ENCODE measurements at places on chromosomes 3 and 15. TPM values are rescaled to one million over a fixed set of nuclear protein-coding genes. Genes with fewer than 3 reads are reported as not detected.
A peak's percentile ranks its signal among the peaks of the same experiment; 100 is the strongest.

DNA sequence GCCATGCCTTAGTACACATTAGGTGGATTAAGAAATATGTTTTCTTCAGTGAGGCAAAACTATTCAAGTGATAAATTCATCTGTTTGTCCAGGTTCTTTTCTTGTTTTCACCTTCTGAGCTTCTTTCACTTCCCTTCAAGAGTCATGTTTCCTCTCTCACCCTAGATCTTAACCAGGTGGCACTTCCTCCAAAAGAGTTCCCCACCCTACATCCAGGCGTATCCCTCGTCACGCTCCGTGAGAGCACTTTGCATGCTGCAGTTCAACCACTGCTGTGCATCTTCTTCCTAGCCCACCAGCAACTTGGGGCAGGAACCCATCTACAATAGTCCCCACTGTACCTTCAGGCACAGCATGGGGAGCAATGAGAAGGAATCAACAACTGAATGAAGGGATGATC, 28.9 kb downstream of the OSBPL10 start:
- H3K27me3 ChIP-seq: no peaks in the 10 kb centered on the region
- no peaks in the 10 kb centered on the region for H3K36me3 ChIP-seq
- H3K27ac ChIP-seq: no peak overlapping the region
- H3K4me3 ChIP-seq: no peak overlapping the region
- DNase-seq: no peak

- no peaks in the 10 kb centered on the region for H3K27me3 ChIP-seq
- H3K36me3 ChIP-seq: no peaks in the 10 kb centered on the region
- H3K27ac ChIP-seq: no peak overlapping the region
- no peak overlapping the region for H3K4me3 ChIP-seq
- DNase-seq: no peak
Measured at GRCh38 chr3:171883893-171884279, 40.7 kb downstream of the TMEM212 start.

- H3K36me3 ChIP-seq: no peaks in the 10 kb centered on the region
- H3K27ac ChIP-seq: peak overlapping the region; percentile 51
- no peak for DNase-seq
- no peak overlapping the region for H3K4me3 ChIP-seq
- peaks cover 14% of the 10 kb centered on the region for H3K4me1 ChIP-seq
Measured at GRCh38 chr15:91926908-91927270, 73.4 kb downstream of the SLCO3A1 start.

DNA sequence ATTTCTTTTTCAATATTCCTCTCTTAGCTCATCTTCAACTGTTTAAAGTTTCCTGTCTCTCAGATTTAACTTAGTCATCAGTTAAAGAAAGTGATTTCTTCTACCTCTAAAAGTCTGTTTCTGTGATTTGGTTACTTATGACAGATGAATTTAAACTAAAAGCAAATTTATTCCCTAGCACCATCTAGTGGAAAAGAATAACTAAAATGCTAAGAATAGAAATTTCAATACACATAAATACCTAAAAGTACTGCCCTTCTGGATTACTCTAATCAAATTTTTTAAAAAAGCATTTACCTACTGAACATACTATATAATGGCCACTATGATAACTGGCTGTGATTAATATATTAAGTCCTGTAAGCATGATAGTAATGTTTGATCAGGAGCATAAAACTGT, 14.0 kb upstream of the ZCWPW2 start:
- DNase-seq: no peak
- H3K4me3 ChIP-seq: no peak overlapping the region
- no peak overlapping the region for H3K27ac ChIP-seq
- no peaks in the 10 kb centered on the region for H3K27me3 ChIP-seq

DNA sequence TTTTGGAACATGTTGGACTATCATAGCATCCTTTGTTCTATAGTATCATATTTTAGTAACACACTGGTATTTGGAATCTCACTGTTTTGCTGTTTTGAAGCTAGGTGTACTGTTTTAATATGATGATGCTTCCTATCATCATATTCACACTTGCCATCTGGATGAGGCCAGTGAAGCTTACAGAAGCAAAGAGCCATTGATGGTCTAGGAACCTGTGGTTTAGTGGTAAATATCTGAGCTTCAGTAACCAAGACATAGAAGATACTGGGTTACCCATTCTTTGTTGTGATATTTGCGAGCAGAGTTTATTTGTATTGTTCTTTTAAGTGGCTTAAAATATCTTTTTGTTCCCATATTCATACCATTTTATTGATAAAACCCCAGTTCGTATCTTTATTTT, 304.1 kb downstream of the SATB1 start:
- H3K27ac ChIP-seq: no peak overlapping the region
- no peak for DNase-seq
- H3K27me3 ChIP-seq: no peaks in the 10 kb centered on the region
- H3K36me3 ChIP-seq: no peaks in the 10 kb centered on the region

DNA sequence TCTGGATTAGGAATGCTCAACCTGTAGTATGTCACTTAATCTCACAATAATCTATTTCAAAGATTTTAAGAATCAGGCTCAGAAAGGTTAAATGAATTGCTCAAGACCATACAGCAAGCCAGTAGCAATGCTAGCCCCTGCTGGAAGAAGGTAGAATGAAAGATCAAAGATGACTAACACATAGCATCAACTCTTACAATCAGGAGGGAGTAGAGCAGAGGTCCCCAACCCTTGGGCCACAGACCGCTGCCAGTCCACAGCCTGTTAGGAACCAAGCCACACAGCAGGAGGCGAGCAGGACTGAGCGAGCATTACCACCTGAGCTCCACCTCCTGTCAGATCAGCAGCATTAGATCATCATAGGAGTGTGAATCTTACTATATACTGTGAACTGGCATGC, 15.5 kb upstream of the GATM start:
- no peak for DNase-seq
- no peak overlapping the region for H3K27ac ChIP-seq
- no peaks in the 10 kb centered on the region for H3K36me3 ChIP-seq
- H3K27me3 ChIP-seq: no peaks in the 10 kb centered on the region
- no peaks in the 10 kb centered on the region for H3K4me1 ChIP-seq

- DNase-seq: no peak
- peaks cover 53% of the 10 kb centered on the region for H3K4me1 ChIP-seq
- H3K27ac ChIP-seq: peak overlapping the region; percentile 74
- H3K36me3 ChIP-seq: no peaks in the 10 kb centered on the region
- no peaks in the 10 kb centered on the region for H3K27me3 ChIP-seq
Measured at GRCh38 chr15:84914909-84915605, 30.6 kb downstream of the SLC28A1 start.

DNA sequence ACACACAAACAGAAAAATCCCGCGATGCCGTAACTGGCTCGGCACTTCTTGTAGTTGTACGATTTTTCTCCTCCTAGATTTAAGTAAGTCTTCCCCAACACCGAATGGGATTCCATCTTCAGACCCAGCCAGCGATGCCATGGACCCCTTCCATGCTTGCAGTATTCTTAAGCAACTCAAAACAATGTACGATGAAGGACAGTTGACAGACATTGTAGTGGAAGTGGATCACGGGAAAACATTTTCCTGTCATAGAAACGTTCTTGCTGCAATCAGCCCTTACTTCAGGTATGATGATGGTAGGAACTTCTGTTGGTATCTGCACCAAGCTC, 763 bp downstream of the KBTBD8 start:
- peaks cover 4% of the 10 kb centered on the region for H3K36me3 ChIP-seq
- no peaks in the 10 kb centered on the region for H3K27me3 ChIP-seq
- H3K4me3 ChIP-seq: peak overlapping the region; percentile 82
- peaks cover 4% of the 10 kb centered on the region for H3K4me1 ChIP-seq

DNA sequence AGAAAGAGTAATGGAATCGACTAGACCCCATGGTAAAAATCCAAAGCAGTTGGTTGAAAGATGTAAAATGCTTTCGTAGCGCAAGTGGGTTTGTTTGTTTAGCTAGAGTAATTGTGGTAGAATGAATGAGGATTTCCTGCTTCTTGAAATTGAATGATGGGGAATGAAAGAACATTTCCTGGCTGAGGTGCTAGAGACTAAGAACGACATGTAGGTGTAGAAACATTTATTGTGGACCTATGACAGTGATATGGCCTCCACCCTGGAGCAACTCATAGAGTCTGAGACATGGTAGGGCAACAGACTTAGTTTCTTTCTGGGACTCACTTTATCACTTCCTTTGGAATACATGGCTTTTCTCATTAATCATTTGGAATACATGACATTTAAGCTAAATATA, 467.6 kb upstream of the CFAP20DC start:
- H3K27me3 ChIP-seq: no peaks in the 10 kb centered on the region
- no peak overlapping the region for H3K4me3 ChIP-seq
- no peak overlapping the region for H3K27ac ChIP-seq
- H3K4me1 ChIP-seq: no peaks in the 10 kb centered on the region

GRCh38 chr15:62515696-62516395, 350.8 kb upstream of the C2CD4B start:
- no peaks in the 10 kb centered on the region for H3K4me1 ChIP-seq
- no peaks in the 10 kb centered on the region for H3K36me3 ChIP-seq
- peaks cover 4% of the 10 kb centered on the region for H3K27me3 ChIP-seq
- no peak for DNase-seq
- no peak overlapping the region for H3K4me3 ChIP-seq

- H3K36me3 ChIP-seq: no peaks in the 10 kb centered on the region
- no peaks in the 10 kb centered on the region for H3K4me1 ChIP-seq
- no peak for DNase-seq
- no peaks in the 10 kb centered on the region for H3K27me3 ChIP-seq
- H3K4me3 ChIP-seq: no peak overlapping the region
Measured at GRCh38 chr15:50186752-50187151, 4.8 kb downstream of the SLC27A2 start.

- H3K36me3 ChIP-seq: no peaks in the 10 kb centered on the region
- DNase-seq: no peak
- H3K4me1 ChIP-seq: no peaks in the 10 kb centered on the region
- H3K27me3 ChIP-seq: no peaks in the 10 kb centered on the region
Measured at GRCh38 chr3:182455011-182455410, 338.3 kb upstream of the ATP11B start.

DNA sequence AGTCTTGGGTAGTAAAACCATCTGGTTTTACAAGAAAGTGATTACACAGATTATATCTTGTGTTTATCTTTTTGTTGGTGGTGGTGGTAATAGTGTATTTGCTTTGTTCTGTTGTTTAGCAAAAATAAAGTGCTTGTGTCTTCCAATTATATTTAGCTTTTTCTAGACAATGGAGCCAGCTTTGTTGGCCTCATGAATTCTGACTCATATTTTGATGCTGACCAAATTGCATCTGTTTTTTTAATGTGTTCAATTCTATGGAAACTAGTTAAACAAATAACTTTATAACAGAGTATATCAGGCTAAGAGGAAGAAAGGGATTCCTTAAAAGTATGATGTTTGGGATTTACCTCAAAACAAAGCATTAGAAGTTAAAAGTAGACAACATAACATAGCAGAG, 69.3 kb upstream of the BFSP2 start:
- H3K27me3 ChIP-seq: no peaks in the 10 kb centered on the region
- H3K36me3 ChIP-seq: no peaks in the 10 kb centered on the region

DNA sequence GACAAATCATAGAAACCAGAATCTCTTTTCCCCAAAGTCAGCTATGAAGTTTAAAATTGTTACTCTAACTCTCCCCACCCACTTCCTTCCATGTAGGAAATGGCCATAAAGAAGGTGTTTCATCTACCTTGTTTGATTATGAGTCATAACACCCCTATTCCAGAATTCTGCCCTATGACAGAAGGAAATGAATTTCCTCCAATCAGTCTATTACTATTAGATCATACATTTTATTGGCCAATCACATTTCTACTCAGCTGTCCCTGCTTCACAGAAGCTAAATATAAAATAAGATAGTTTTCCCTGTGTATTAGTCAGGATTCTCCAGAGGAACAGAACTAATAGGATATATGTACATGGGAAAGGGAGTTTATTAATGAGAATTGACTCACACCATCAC, 102.1 kb downstream of the TGFBR2 start:
- H3K4me3 ChIP-seq: no peak overlapping the region
- no peaks in the 10 kb centered on the region for H3K36me3 ChIP-seq
- H3K27ac ChIP-seq: peak overlapping the region; percentile 3
- no peaks in the 10 kb centered on the region for H3K4me1 ChIP-seq
- DNase-seq: no peak
- H3K27me3 ChIP-seq: no peaks in the 10 kb centered on the region

GRCh38 chr3:172087198-172087597, 47.8 kb downstream of the FNDC3B start:
- no peaks in the 10 kb centered on the region for H3K36me3 ChIP-seq
- H3K27ac ChIP-seq: no peak overlapping the region
- no peaks in the 10 kb centered on the region for H3K27me3 ChIP-seq
- H3K4me3 ChIP-seq: no peak overlapping the region
- peaks cover 9% of the 10 kb centered on the region for H3K4me1 ChIP-seq

GRCh38 chr3:143786219-143787191, 61.8 kb downstream of the SLC9A9 start:
- H3K36me3 ChIP-seq: peaks cover 7% of the 10 kb centered on the region
- H3K4me3 ChIP-seq: peak overlapping the region; percentile 7
- no peak for DNase-seq
- H3K4me1 ChIP-seq: peaks cover 4% of the 10 kb centered on the region
- no peaks in the 10 kb centered on the region for H3K27me3 ChIP-seq

GRCh38 chr3:171769461-171769860, 40.8 kb downstream of the PLD1 start:
- H3K27ac ChIP-seq: no peak overlapping the region
- H3K4me1 ChIP-seq: peaks cover 70% of the 10 kb centered on the region
- H3K36me3 ChIP-seq: no peaks in the 10 kb centered on the region
- DNase-seq: no peak
- peak overlapping the region; percentile 49 for H3K4me3 ChIP-seq
- no peaks in the 10 kb centered on the region for H3K27me3 ChIP-seq

GRCh38 chr3:182438398-182438797, 354.9 kb upstream of the ATP11B start:
- H3K36me3 ChIP-seq: no peaks in the 10 kb centered on the region
- no peak overlapping the region for H3K27ac ChIP-seq
- H3K4me3 ChIP-seq: no peak overlapping the region
- DNase-seq: no peak

DNA sequence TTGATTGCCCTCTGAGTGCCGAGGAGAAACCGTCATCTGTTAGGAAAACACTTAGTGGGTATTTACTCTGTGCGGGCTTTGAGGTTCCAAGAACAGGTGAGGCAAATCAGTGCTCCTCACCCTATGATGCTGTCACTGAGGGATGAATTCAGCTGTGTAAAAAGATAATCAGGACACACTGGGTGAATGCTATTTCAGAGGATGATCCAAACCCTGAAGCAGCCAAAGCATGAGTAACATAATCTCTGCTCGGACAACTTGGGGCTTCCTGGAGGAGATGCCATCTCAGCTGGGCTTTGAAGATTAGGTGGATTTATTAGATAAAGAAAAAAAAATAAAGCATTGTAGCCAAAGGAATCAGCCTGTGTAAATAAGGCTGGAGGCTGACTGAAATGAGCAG, 10.5 kb upstream of the GADL1 start:
- no peaks in the 10 kb centered on the region for H3K4me1 ChIP-seq
- no peak for DNase-seq
- no peaks in the 10 kb centered on the region for H3K27me3 ChIP-seq
- no peak overlapping the region for H3K4me3 ChIP-seq
- no peak overlapping the region for H3K27ac ChIP-seq
- H3K36me3 ChIP-seq: no peaks in the 10 kb centered on the region

Gene C2CD4A
- 0.18 TPM for total RNA-seq

Gene TNIK
- total RNA-seq: 4.1 TPM

Gene GRM7
- total RNA-seq: 0.09 TPM

Gene GALNT15
- total RNA-seq: 63.9 TPM

Gene SCN11A
- total RNA-seq: not detected

Gene CD276
- 21.9 TPM for total RNA-seq

Gene TRIM42
- not detected for total RNA-seq

Gene GRM2
- total RNA-seq: 0.57 TPM

Gene PGBD4
- 1.7 TPM for total RNA-seq

Gene ESYT3
- total RNA-seq: 2.9 TPM

Gene CLN6
- 21.9 TPM for total RNA-seq

Gene TMEM212
- not detected for total RNA-seq

Gene PPP2R3A
- total RNA-seq: 13.3 TPM

Gene SV2B
- total RNA-seq: 0.04 TPM

Gene MED12L
- 0.09 TPM for total RNA-seq
